ENCODE measurements at places on chromosomes 5 and 9. TPM values are rescaled to one million over a fixed set of nuclear protein-coding genes. Genes with fewer than 3 reads are reported as not detected.

- peaks cover 7% of the 10 kb centered on the region for H3K27me3 ChIP-seq
- no peaks in the 10 kb centered on the region for H3K36me3 ChIP-seq
- no peak overlapping the region for H3K27ac ChIP-seq
These were observed 17.6 kb upstream of the TARS1 start for GRCh38 chr5:33423018-33423630.

DNA sequence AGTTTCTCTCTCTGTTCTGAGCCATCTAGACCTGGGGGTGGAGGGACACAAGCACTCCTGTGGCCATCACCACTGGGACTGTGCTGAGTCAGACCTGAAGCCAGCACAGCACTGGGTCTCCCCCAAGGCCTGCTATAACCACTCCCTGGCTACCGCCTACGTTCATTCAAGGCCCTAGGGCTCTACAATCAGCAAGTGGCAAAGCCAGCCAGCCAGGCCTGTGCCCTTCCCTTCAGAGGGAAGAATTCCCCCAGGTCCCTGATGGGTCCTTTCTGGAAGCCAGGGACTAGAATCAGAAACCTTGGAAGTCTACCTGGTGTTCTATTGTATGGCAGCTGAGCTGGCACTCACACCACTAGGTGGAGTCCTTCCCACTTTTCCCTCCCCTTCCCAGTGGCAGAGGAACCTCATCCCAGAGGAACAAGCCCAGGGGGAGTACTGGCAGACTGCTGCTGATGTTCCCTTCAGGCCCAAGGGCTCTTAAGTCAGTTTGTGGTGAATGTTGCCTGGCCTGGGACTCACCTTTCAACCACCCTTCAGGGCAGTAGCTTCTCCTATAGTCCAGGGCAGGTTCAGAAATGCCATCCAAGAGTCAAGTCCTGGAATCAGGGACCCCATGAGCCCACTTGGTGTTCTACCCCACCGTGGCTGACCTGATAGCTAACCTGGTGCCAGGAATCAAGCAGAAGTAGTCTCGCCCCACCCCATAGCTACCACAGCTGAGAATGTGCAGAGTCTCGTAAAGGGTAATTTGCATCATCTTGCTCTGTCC is 20.0 kb downstream of the JMY start:
- H3K27ac ChIP-seq, result no peak overlapping the region
- H3K4me1 ChIP-seq, result no peaks in the 10 kb centered on the region
- DNase-seq, result no peak
- peaks cover 4% of the 10 kb centered on the region for H3K36me3 ChIP-seq
- no peak overlapping the region for H3K4me3 ChIP-seq

DNA sequence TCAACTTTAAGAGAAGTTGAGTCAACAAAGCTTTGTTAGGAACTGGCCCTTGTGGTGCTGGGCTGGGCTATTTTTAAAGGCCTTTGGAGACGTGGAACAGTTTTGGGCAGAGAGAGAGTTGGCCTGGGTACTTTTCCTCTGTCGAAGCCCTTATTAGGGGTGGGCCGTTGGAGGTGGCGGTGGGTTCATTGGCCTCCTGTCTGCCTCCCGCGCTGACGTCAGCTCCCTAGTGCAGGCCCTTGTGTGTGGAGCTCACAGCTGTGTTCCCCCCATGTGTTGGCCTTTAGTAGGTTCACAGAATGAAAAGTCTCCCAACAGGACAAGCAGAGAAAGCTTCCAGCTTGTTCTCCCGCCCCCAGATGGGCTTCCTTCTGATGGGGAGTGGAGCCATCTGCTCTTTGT is 2.7 kb downstream of the NCS1 start:
- H3K27me3 ChIP-seq, result peaks cover 24% of the 10 kb centered on the region
- H3K27ac ChIP-seq, result no peak overlapping the region
- no peaks in the 10 kb centered on the region for H3K36me3 ChIP-seq
- DNase-seq, result no peak
- no peak overlapping the region for H3K4me3 ChIP-seq

DNA sequence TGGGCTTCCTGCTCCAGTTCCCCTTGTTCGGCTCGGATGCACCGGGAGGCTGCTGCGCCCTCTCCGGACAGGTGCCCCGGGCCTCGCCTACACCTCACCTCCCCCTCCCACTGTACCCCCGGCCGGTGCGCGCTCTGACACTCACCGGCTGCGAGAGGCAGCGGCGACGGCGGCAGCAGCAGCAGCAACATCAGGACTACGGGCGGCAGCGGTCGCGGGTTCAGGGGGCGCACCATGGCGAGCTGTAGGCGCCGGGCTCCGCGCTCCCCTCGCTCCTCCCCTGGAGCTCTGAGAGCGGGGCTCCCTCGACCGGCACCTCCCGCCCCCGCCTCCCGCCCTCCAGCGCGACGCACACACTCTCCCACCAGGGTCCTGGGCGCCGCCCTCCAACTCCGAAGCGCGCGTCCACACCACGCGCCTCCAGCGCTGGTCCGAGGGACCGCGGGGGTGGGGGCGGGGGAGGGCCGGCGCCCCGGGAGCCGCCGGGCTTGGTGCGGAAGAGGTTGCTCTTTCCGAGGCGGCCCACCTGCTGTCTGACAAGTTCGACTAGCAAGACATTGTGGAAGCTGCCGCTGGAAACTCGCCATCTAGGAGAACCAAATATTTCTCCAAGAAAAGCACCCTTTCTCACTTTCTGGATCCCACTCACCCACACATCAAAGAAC is at the start of gene GFRA3:
Gene GFRA3 (minus strand): TSS at position 433 of the 665 bp plus-strand sequence. CDS start 197 bp downstream, at position 236.
- DNase-seq, result peak; percentile 28
- no peak within 1 kb of the TSS for H3K27ac ChIP-seq
- H3K27me3 ChIP-seq, result peaks cover 28% of the 10 kb centered on the region
- no peaks in the 10 kb centered on the region for H3K36me3 ChIP-seq
- H3K4me3 ChIP-seq, result peak within 1 kb of the TSS; percentile 58

DNA sequence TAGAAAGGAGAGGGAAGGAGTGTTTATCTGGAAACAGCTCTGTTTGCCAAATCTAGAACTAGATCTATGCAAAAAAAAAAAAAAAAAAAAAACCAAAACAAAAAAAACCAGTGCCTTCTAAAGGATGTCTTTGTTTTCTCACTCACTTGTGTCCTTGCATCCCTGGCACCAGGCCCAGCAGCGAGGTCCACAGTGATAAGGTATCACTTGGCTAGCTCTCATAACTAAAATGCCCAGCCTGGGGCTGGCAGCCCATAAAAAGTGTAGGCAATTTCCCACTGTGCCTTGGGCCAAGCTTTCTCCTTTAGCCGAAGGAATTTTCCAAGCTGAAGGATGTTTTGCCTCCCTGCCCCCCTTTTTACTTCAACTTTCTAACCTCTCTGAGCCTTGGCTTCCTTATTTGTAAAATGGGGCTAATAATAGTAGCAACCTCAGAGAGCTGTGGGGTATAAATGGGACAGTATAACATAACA is 20.8 kb downstream of the RGS3 start:
- H3K4me1 ChIP-seq, result peaks cover 13% of the 10 kb centered on the region
- H3K27ac ChIP-seq, result no peak overlapping the region
- no peaks in the 10 kb centered on the region for H3K27me3 ChIP-seq

DNA sequence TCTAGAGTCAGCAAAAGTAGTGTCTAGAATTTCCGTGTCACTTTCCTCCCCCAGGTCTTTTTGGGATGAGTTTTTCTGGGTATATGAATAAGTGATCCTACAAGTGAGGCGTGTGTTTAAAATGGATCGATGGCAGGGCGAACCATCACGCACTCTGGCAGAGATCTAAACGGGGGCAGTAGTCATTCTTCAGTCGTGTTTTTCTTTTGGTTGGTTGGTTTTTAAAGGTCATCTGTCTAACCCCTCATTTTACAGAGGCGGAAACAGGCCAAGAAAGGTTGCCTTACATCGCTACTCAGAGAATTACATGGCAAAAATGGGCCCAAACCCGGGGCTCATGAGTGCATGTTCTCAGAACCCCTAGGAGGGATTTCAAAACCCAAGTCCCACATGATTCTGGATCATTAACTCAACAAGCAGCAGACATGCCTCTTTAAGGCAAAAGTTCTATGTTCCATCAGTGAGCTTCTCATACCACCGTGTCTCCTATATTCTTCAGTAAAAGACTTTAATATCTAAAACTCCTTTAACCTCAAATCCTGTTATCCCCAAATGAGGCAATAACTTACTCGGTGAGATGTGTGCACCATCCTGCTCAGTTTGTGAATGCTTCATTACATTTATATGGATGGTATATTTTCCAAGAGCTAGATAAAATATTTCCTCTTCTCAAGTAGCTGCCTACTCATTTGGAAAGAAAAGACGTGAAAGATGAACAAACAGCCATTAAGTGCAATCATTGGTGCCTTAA is 145.8 kb downstream of the AOPEP start:
- H3K27me3 ChIP-seq, result peaks cover 20% of the 10 kb centered on the region
- peaks cover 16% of the 10 kb centered on the region for H3K4me1 ChIP-seq
- DNase-seq, result no peak
- no peaks in the 10 kb centered on the region for H3K36me3 ChIP-seq

DNA sequence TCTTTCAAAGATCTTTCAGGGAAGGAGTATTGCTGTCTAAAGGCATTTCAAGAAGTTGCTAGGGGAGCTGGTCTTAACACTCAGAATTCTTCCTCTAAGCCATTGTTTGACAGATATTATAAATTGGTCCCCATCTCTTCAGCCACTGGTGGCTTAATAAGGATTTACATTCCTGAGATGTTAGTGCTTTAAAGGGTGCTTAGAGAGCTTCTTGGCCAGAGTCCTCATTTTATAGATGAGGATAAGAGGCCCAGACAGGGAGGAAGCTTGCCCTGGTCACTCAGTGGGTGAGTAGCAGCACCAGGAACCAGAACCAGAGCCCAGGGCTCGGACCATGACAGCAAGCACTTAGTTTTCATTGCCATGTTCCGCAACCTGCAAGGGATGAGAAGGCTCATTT is 53.2 kb downstream of the GALNT10 start:
- DNase-seq, result no peak
- no peaks in the 10 kb centered on the region for H3K27me3 ChIP-seq
- H3K4me1 ChIP-seq, result no peaks in the 10 kb centered on the region
- no peak overlapping the region for H3K27ac ChIP-seq

DNA sequence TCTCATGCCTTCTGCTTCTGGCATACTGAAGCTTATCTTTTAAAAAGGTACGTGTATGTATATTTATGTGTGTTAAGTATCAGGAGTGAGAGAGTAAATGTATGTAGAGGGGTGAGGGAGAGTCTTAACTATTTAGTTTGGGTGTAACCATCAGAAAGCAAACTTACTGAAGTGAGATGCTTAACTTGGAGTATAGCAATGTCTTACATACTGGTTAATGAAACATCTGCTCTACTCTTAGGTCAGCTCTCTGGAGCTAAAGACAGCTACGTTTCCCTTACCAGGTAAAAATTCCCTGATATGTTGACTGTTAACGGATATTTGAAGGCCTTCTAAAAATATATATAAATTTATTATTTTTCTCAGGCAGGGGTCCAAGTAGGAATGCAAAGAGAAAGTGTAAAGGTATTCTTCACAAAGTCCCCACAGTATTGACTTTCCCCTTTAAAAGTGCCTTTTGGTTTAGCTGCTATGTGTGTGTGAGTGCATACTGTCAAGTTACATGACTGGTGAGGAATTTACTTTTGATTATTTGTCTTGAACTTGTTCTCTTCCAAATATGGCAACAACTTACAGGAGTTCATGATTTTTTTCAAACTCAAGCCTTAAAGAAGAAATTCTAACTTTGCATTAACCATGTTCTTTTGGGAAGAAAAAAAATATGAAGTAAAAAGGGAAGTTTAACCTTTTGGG is 12.3 kb upstream of the C5orf24 start:
- H3K36me3 ChIP-seq, result peaks cover 19% of the 10 kb centered on the region
- no peak for DNase-seq
- no peak overlapping the region for H3K4me3 ChIP-seq
- no peaks in the 10 kb centered on the region for H3K4me1 ChIP-seq

- peaks cover 24% of the 10 kb centered on the region for H3K4me1 ChIP-seq
- no peak overlapping the region for H3K4me3 ChIP-seq
- no peak overlapping the region for H3K27ac ChIP-seq
- DNase-seq, result no peak
- peaks cover 3% of the 10 kb centered on the region for H3K36me3 ChIP-seq
These were observed 2.5 kb upstream of the QSOX2 start for GRCh38 chr9:136247947-136248637.

DNA sequence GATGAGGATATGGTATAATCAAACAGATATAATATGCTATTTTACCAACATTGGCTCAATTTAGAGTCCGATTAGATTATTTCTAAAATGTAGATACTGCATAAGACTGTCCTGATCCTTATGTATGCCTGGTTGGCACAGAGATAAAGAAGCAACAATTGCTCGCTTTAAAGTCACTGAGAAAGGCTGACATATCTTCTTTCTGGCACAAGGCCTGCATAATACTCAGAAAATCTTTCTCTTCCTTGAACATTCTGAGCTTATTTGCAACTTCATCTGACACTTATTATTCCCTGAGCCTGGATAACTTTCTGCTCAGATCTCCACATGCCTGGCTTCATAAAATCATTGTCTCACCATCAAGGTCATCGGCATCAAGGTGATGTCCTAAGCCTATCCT is 219.3 kb upstream of the CDH9 start:
- no peaks in the 10 kb centered on the region for H3K27me3 ChIP-seq
- no peaks in the 10 kb centered on the region for H3K36me3 ChIP-seq
- no peak overlapping the region for H3K27ac ChIP-seq
- no peak for DNase-seq
- H3K4me1 ChIP-seq, result no peaks in the 10 kb centered on the region
- H3K4me3 ChIP-seq, result no peak overlapping the region

- H3K4me3 ChIP-seq, result no peak overlapping the region
- H3K27me3 ChIP-seq, result no peaks in the 10 kb centered on the region
These were observed 246.0 kb upstream of the NUDT12 start for GRCh38 chr5:103808464-103809106.

DNA sequence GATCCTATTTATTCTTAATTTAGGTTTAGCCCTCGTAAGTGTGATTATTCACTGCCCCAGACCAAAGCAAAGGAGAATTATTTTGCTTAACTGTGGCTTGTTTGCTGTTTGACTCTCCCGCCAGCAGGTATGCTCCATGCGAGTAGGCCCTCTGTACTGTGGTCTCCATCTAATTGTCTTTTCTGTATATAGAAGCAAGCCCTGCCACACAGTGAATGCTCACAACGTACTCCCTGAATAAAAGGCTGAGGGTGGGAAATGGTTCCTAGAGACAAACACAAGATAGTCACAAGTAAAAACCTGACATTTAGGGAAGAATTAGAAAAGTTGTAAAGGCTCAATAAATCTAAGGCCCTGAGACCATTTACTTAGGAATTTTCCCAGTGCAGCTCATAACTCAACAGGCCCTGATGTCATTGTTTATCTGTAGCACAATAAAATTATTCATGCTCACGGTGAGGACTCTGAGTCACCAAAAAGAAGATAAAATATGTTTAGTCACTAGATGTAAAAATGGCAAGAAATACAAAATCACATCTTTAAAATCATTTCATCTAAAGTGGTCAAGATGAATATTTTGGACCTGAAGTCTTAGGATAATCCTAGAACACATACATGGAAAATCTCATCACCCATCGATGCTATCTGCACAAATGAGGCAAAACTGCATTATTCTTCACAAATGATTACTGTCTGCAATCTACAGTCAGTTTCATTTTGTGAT is 473.2 kb downstream of the ENC1 start:
- H3K27ac ChIP-seq, result no peak overlapping the region
- H3K27me3 ChIP-seq, result no peaks in the 10 kb centered on the region
- DNase-seq, result no peak
- H3K4me1 ChIP-seq, result no peaks in the 10 kb centered on the region
- H3K36me3 ChIP-seq, result no peaks in the 10 kb centered on the region
- H3K4me3 ChIP-seq, result no peak overlapping the region

- H3K4me1 ChIP-seq, result no peaks in the 10 kb centered on the region
- no peak overlapping the region for H3K4me3 ChIP-seq
- H3K27me3 ChIP-seq, result peaks cover 14% of the 10 kb centered on the region
These were observed 2.6 kb upstream of the SLC28A3 start for GRCh38 chr9:84343111-84343521.

ADRA1B gene
- total RNA-seq, result not detected

RNF183 gene
- not detected for total RNA-seq

NEURL1B gene
- total RNA-seq, result 4.2 TPM

HTR1A gene
- not detected for total RNA-seq

GABRA6 gene
- total RNA-seq, result not detected

NAIP gene
- 11.1 TPM for total RNA-seq

FAM221B gene
- not detected for total RNA-seq

PCDHGA11 gene
- 0.05 TPM for total RNA-seq
